AG09309 (cell line): ENCODE measurements at places on chromosomes 12 and 14.

GRCh38 chr14:67357969-67358354 is 1.6 kb downstream of the ATP6V1D start:
- no peak for DNase-seq

- DNase-seq, result no peak
Observed at GRCh38 chr12:47273191-47273626, 193.4 kb upstream of the AMIGO2 start.

DNA sequence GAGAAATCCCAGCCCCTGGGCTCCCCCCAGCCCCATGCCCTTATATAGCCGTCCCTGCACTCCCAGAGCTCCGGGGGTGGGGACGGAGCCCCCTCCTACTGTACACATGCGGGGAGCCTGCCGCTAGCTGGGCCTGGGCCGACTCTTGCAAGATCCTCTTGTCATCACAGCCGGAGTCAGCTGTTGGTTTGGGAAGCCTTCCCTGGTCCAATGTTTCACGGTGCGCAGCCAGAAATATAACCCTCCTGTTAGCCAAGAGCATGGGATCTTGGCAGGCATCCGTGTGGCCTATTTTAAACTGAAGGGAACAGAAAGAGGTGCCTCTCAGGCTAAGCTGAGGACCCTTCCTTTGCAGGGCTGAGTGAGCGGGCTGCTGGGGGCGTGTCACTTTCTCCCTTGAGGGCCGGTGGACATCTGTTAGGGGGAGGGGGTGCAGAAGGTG is 175.3 kb downstream of the TSPAN9 start:
- DNase-seq, result no peak

DNA sequence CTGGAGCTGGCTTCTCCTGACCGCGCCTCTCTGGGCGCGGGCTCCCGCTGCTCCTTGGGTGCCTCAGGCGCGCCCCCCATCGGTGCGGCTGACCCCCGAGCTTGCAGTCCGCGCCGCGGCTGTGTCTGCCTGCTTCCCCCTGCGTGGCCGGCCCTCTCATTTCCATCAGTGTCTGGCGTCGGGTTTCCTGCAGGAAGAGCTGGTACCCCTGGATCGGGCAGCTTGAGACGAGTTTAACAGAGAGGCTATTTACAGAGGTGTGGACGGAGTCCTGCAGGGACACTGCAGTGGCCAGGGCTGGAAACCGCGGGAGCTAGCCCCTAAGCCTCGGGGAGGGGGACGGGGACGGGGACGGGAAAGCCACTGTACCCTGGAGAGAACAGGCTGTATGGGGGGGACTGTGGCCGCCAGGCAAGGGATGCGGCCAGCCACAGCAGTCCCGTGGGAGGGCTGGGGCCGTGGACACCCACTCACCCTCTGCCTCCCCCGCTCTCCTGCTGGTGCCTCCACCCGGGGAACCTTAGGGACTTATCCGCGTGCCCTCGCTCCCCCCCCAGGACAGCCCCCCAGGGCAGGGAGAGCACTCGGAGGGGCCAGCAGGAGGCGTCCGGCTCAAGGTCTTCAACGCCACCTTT is 3.7 kb upstream of the CACNA2D4 start:
- DNase-seq, result no peak

DNA sequence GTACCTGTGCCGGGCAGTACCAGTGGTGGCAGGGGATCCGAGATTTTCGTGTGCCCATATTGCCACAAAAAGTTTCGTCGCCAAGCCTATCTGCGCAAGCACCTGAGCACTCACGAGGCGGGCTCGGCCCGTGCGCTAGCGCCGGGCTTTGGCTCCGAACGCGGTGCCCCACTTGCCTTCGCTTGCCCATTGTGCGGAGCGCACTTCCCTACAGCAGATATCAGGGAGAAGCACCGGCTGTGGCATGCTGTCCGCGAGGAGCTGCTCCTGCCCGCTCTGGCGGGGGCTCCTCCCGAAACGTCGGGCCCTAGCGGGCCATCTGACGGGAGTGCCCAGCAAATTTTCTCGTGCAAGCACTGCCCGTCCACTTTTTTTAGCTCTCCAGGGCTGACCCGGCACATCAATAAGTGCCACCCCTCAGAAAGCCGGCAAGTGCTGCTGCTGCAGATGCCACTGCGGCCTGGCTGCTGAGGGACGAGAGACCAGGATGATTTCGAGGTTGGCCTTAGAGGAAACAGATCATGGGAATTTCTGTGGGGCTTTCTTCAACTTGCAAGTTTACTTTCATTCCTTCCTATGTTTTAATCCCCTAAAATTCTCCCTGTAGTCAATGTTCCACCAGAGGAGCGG is 1.6 kb downstream of the INSM2 start:
- DNase-seq, result no peak

GRCh38 chr12:58576916-58577315 is 343.4 kb downstream of the LRIG3 start:
- DNase-seq, result no peak

DNA sequence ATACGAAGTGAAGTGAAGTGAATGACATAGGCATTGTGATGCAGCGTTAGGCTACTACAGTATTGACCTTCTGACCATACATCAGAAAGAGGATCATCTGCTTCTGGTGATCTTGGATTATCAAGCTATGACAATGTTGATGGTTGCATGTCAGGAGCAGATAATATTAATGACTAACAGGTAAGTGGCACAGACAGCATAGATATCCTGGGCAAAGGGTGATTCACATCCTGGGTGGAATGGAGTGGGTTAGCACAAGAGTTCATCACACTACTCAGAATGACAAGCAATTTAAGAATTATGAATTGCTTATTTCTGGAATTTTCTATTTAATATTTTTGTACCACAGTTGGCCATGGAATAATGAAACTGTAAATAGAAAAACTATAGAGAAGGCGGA is 397.9 kb upstream of the ATP2B1 start:
- no peak for DNase-seq

- DNase-seq, result no peak
Observed at GRCh38 chr12:131521326-131521725, 189.6 kb upstream of the SFSWAP start.

- DNase-seq, result no peak
Observed at GRCh38 chr12:39123580-39124253, 218.3 kb upstream of the CPNE8 start.

DNA sequence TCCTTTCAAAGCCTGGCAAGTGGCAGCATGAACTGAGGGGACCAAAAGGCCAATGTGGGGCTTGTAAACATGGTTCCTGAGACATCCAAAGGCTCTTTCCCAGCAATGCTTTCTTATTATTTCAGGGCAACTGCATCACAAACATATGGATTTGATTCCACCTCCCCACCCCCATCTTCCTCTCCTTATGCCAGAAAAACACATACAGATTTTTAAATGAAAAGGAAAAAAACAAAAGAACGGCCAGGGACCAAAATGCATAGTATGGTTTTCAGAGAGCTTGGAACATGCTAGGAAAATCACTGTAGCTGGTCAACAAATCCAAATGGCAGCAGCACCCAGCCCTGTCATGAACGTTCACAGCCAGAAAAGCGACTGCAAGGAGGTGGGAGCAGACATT is 167.6 kb downstream of the ANO2 start:
- no peak for DNase-seq

GRCh38 chr12:77861317-77861716 is 30.6 kb downstream of the NAV3 start:
- DNase-seq, result no peak

GRCh38 chr12:30517320-30517719 is 178.3 kb downstream of the IPO8 start:
- DNase-seq, result no peak

- DNase-seq, result no peak
Observed at GRCh38 chr12:91913651-91914050, 232.0 kb downstream of the BTG1 start.

GRCh38 chr12:24045816-24046257 is 96.4 kb upstream of the SOX5 start:
- DNase-seq, result no peak

DNA sequence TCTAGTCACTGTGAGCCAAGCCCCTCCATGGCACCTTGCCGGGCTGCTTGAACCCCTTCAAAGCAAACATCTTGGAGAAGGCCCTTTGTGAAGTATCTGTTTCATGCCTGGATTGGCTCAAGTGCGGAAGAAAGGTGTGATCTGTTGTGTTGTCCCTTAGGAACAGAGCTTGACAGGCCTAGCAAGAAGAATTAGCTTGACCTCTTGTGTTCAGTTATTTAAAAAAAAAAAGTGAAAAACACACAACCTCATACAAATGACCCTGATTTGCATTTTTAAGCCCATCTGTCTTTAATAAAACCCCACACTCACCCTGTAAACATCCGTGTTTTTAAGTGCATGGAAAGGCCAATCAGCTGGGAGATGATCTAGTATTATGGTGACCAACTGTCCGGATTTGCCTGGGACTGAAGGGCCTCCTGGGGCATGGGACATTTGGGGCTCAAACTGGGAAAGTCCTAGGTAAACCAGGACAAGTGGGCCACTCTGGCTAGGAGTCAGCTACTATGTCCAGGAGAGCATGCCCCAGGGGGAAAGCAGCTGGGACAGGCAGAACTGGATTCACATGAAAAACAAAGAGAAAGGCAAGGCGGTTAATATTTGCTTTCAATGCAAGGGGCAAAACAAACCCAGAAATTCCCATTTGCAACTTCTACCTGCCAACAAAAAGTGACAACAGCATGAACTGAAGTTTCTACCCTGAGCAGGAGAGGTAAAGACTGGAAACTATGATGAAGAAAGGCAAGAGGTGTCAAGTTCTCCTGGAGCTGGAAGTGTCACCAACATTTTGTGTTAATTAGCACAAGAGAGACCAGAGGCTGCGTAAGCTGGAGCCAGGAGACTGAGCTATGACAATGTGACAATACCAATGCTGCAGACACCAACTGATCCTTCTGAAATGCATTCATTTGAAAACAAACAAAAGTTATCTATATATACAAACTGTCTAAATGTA is 78.6 kb downstream of the CLMN start:
- DNase-seq, result no peak

DNA sequence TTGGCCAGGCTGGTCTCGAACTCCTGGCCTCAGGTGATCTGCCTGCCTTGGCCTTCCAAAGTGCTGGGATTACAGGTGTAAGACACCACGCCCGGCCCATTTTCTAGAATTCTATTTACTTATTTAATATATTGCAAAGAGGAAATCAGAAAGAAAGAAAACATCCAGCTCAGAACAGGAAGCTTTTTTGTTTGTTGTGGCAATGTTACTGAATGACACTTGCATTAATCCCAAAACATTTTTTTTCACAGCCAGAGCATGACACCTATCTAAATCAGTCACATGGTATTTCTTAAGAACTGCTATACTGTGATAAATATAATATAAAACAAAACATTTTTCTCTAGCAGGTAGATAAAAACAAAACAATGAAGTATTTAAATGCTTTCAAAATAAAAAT is 12.6 kb downstream of the CFL2 start:
- DNase-seq, result no peak

- DNase-seq, result no peak
Observed at GRCh38 chr14:103868242-103868897, 21.0 kb upstream of the PPP1R13B start.

GRCh38 chr12:117850048-117850447 is 118.7 kb downstream of the KSR2 start:
- no peak for DNase-seq

DNA sequence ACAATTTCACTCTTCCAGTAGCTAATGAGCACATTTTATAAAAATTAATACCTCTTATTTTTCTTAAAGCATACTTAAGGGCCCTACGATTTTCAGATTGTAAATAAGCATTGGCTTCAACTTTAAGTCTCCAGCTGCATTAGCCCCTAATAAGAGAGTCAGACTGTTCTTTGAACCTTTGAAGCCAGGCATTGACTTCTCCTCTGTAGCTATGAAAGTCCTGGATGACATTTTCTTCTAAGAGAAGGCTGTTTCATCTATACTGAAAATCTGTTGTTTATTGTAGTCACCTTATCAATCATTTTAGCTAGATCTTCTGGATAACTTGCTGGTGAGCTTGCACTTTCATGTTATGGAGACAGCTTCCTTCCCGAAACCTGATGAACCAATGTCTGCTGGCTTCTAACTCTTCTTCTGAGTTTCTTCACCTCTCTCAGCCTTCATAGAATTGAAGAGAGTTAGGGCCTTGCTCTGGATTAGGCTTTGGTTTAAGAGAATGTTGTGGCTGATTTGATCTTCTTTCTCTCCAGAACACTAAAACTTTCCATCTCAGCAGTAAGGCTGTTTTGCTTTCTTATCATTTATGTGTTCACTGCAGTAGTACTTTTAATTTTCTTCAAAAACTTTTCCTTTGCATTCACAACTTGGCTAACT is 377.1 kb upstream of the RGS6 start:
- DNase-seq, result no peak

DNA sequence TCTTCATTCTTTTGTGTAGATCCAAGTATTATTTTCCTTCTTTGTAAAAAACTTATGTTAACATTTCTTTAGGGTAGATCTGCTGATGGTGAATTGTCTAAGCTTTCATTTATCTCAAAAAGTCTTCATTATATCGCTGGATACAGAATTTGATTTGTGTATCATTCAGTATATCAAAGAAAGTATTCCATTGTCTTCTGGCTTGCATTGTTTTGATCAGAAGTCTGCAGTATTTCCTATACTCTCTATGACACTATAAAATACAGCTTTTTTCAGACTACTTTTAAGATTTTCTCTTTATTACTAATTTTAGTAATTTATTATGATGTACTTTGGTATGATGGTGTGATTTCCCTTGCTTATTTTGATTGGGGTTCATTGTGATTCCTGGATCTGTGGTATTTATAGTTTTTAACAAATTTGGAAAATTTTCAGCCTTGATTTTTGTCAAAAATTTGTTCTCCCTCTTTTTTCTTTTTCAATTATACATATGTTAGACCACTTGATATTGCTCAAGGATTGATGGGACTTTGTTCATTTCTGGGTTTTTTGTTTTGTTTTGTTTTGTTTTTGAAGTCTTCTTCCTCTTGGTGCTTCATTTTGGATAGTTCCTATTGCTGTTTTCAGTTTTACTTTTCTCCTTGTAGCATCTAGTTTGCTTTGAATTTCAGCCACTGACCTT is 176.5 kb downstream of the ZFP36L1 start:
- no peak for DNase-seq

GRCh38 chr12:23899434-23899833 is 50.0 kb downstream of the SOX5 start:
- DNase-seq, result no peak

DNA sequence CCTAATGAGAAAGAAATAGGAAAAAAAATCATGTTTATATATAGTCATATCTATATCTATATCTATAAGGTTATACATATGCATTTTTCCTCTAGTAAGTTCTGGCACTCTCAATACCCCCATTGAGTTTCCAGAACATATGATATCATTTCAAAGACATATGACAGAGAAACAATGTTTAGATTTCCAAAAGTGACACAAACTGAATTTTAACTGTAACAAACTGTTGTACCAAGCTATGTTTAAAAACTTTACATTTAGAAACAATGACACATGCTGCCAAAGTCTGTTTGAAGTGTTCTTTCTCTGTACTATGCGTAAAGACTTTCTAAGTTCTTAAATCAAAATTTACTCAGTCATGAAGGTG is 171.6 kb downstream of the PRKD1 start:
- DNase-seq, result no peak

- no peak for DNase-seq
Observed at GRCh38 chr12:3255057-3255456, 177.9 kb downstream of the TSPAN9 start.

GRCh38 chr12:67019070-67019469 is 250.1 kb upstream of the CAND1 start:
- no peak for DNase-seq

- DNase-seq, result no peak
Observed at GRCh38 chr14:84208451-84208850, 1321.5 kb upstream of the FLRT2 start.

- DNase-seq, result no peak
Observed at GRCh38 chr12:1595026-1595561, 713 bp upstream of the FBXL14 start.

- DNase-seq, result no peak
Observed at GRCh38 chr14:52060080-52060479, 8.8 kb downstream of the NID2 start.

- no peak for DNase-seq
Observed at GRCh38 chr12:132633901-132634300, 15.3 kb downstream of the P2RX2 start.
